ENCODE measurements at places on chromosomes 11 and 22. TPM values are rescaled to one million over a fixed set of nuclear protein-coding genes. Genes with fewer than 3 reads are reported as not detected.

MIOX gene
- not detected for total RNA-seq

MMP27 gene
- total RNA-seq: 1.3 TPM

TRIM66 gene
- total RNA-seq: 5.1 TPM

SLC22A25 gene
- total RNA-seq: not detected

KIAA1671 gene
- 17.3 TPM for total RNA-seq

HTR3A gene
- total RNA-seq: not detected

PUS3 gene
- 10.9 TPM for total RNA-seq

RIMBP3C gene
- 0.15 TPM for total RNA-seq

DDI1 gene
- not detected for total RNA-seq

OR2AT4 gene
- total RNA-seq: not detected

CTSD gene
- total RNA-seq: 514 TPM

C11orf86 gene
- total RNA-seq: not detected

SORL1 gene
- total RNA-seq: 0.38 TPM

INS gene
- not detected for total RNA-seq

RNF169 gene
- total RNA-seq: 24.0 TPM

DCDC1 gene
- total RNA-seq: 0.08 TPM

MS4A13 gene
- total RNA-seq: not detected

CRELD2 gene
- 95.2 TPM for total RNA-seq

SLC1A2 gene
- total RNA-seq: 71.1 TPM

B3GAT3 gene
- total RNA-seq: 20.3 TPM

CD3E gene
- total RNA-seq: not detected

MRGPRX4 gene
- not detected for total RNA-seq

APOA1 gene
- total RNA-seq: 1.1 TPM

FAM118A gene
- 15.0 TPM for total RNA-seq

UPK3A gene
- total RNA-seq: not detected

UEVLD gene
- total RNA-seq: 18.6 TPM

APOBEC3A gene
- not detected for total RNA-seq

GTSE1 gene
- total RNA-seq: not detected

Measured in smooth muscle cell of the coronary artery (primary cell).